NCI-H187 treated with DMSO at 0.1 percent for 48 hours (cell line): ENCODE measurements at places on chromosomes 6 and 20.
A peak's percentile ranks its signal among the peaks of the same experiment; 100 is the strongest.

DNA sequence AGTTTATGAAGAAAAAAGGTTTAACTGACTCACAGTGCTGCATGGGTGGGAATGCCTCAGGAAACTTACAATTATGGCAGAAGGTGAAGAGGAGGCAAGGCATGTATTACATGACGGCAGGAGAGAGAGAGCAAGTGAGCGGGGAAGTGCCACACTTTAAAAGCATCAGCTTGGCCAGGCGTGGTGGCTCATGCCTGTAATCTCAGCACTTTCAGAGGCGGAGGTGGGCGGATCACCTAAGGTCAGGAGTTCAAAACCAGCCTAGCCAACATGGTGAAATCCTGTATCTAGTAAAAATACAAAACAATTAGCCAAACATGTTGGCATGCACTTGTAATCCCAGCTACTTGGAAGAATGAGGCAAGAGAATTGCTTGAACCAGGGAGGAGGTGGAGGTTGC is 213.3 kb upstream of the THEMIS start:
- no peak for DNase-seq

GRCh38 chr6:159075506-159076228 is 30.9 kb upstream of the TAGAP start:
- no peak for DNase-seq

DNA sequence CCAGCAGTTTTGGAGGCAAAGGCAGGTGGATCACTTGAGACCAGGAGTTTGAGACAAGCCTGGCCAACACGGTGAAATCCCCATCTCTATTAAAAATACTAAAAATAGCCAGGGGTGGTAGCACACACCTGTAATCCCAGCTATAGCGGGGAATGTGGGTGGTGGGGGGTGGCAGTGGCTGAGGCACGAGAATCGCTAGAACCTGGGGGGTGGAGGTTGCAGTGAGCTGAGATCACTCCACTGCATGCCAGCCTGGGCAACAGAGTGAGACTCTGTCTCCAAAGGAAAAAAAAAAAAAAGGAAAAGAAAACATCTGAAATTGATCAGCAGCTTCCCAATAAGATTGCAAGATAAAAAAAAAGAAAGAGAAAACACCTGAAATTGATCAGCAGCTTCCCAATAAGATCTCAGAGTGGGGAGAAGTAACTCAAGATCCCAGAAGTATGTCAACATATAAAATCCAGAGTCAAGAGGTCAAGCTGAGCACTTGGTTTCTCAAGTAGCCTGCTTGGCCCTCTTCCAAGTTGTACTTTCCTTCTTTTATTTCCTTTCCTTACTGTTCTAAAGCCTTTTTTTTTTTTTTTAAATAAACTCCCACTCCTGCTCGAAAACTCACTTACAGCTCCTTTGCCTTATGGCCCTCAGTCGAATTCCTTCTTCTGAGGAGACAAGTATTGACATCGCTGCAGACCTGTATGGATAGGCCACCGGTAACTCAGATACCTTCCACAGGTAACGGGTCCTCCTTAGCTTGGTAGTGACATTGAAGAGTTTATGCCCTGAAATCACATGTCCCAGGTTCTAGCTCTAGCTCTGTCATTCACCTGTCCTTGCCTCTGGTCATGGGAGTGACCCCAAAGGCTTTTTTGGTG is 368.5 kb upstream of the SYNCRIP start:
- no peak for DNase-seq

- peak; percentile 70 for DNase-seq
Measured at GRCh38 chr20:33686100-33686983, at the start of gene E2F1. E2F1 (minus strand) TSS chr20:33686385; CDS start chr20:33686264, 121 bp downstream.
